ENCODE measurements at places on chromosomes 6 and 20.
A peak's percentile ranks its signal among the peaks of the same experiment; 100 is the strongest.

DNA sequence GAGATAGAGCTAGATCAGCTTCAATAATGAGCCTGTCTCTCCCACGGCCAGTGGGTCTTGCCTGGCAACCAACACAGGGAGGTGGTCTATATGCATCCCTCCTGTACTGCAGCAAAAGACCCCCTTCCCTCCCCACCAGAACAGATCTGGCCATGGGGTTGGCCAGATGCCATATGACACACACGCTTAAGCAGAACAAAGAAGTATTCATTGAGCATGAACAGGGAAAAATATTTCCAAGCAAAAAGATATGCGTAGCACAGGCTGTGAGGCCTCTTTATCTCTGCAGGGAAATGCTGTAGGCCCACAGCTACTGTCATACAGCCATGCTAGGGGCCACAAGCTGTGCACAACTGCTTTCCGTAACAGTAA lies 73.4 kb upstream of the NRSN1 start:
- DNase-seq = no peak

DNA sequence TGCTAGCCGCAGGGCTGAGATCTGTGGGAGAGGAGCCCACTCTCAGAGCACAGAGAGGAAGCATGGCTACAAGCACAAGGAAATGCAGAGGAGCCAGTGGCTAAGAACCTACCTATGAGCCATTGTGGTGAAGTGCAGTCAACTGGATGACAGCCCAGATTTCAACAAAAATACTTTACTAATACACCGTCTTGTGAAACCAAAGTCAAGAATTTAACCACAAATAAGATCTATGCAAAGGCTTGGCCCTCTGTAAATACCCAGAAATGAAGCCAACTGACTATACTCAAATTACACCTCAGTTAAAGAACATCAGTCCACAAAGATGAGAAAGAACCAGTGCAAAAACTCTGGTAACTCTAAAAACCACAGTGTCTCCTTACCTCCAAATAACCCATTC lies 40.1 kb upstream of the PTCHD4 start:
- no peak for DNase-seq

- DNase-seq = no peak
These were observed 18.2 kb downstream of the ZC2HC1B start for GRCh38 chr6:143882401-143882930.

- no peak for DNase-seq
These were observed 993.8 kb upstream of the MAP3K7 start for GRCh38 chr6:91580635-91581034.

DNA sequence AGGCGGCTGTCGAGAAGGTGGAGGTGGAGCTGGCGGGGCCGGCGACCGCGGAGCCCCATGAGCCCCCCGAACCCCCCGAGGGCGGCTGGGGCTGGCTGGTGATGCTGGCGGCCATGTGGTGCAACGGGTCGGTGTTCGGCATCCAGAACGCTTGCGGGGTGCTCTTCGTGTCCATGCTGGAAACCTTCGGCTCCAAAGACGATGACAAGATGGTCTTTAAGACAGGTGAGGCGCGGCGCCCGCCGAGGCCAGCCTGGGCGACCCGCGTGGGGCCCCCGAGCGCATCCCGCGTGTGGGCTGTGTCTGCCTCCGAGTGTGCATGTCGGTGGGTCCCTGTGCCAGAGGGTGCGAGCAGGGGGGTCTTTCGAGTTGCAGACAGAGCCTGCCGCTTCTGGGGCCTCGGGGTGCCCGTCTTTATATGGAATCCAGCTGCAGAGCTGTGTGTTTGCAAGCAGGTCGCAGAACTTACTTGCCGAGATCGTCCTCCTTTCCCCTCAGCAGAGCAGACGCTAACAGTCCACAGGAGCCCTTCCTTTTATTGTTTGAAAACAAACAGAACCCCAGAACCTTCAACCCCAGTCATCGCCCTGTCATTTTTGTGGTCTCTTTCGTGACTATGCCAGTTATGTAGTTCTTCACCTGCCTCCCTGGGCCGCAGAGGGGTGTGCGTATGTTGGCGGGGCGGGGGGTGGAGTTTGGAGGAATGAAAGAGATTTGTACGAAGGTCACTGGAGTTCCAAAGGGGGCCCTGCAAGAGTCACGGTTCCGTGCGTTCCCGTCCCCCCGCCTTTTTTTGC lies 766 bp downstream of the SLC16A10 start:
- no peak for DNase-seq

DNA sequence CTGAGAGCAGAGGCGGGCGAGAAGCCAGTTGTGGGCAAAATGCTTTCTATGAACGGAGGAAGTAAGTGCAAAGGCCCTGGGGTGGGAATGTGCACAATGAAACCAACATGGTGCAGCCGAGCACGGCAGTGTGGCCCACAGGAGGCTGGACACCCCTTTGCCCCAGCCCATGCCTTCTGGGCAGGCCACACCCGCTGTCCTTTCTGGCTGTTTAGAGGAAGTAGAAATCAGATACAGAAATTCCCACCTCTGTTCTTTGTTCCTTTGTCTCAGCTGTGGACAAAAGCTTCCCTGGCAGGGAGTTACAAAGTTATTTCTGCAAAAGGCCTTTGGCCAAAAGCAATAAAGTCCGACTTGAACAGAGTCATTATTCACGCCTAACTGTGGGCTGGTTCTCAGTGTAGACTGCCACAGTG lies 11.9 kb downstream of the SULF2 start:
- DNase-seq = no peak

GRCh38 chr20:17248224-17248623 lies 21.4 kb downstream of the PCSK2 start:
- DNase-seq = no peak

- DNase-seq = no peak
These were observed 108.0 kb upstream of the PDE7B start for GRCh38 chr6:135743476-135743875.

DNA sequence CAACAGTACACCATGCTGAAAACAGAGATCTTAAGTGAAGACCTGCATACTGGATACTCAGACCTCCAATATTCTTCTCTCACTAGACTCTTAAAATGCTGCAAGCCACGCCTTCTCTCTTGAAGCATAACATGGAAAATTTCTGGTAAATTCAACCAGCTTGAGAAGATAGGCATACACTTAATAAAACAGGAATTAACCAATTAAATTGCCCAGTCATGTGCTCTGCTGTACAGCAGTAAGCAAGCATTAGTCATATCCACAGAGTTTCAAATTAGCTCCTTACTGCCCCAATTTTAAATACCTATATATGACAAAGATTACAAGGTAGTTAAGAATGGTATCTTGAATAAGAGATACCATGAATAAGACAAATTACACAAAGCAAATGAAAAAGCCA lies 53.8 kb downstream of the C6orf58 start:
- no peak for DNase-seq

- DNase-seq = no peak
These were observed 1.5 kb downstream of the PRRT1 start for GRCh38 chr6:32149932-32150870.

- DNase-seq = peak; percentile 82
These were observed 100.5 kb downstream of the KIF13A start for GRCh38 chr6:17886891-17887290.

DNA sequence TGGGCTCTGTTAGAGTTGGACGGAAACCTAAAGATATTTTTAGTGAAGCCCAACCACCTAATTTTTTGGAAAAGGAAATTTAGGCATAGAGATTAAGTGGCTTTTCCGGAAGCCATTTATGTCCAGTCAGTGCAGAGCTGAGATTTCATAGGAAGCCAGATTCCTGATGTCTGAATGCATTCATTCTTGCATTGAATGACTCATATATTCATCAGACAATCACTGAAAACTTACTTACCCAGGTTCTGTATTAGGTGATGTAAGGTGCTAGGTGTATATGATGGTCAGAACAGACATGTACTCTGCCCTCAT lies 4.1 kb downstream of the SH3BGRL2 start:
- no peak for DNase-seq

GRCh38 chr6:147341486-147341885 lies 137.3 kb downstream of the STXBP5 start:
- no peak for DNase-seq

- no peak for DNase-seq
These were observed 17.8 kb upstream of the RNF182 start for GRCh38 chr6:13907001-13907350.

DNA sequence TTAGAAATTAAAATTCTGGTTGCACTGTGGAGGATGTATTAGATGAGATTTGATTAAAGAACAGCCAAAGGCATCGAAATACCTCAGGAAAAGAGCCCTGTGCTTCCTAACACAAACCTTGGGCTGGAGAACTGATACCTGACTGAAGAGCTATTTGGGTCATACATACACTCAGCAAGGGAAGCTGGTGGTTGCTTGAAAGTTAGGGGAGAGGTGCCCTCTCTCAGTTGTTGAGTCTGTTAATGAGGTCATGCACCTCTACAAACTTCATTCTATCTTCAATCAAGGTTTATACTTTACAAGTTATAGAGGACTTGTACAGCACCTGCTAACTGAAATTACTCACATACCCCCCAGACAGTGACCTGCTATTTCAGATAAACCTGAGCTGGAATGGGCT lies 25.5 kb downstream of the FAM184A start:
- no peak for DNase-seq

DNA sequence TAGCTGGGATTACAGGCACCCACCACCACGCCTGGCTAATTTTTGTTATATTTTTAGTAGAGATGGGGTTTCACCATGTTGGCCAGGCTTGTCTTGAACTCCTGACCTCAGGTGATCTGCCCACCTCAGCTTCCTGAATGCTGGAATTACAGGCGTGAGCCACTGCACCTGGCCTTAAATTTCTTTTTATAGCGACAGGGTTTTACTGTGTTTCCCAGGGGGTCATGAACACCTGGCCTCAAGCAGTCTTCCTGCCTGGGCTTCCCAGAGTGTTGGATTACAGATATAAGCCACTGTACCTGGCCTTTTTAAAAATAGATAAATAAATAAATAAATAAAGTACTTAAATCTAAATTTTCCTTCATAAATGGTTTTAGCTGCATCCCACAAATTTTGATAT lies 57.5 kb downstream of the LIN28B start:
- DNase-seq = no peak

GRCh38 chr20:63099456-63100173 lies 92.9 kb upstream of the BHLHE23 start:
- DNase-seq = no peak

All from AG10803 (cell line).